Urothelium cell line (cell line): ENCODE measurements at places on chromosomes 13 and 19.

- DNase-seq: no peak
These were observed 7.0 kb upstream of the MAMSTR start for GRCh38 chr19:48726556-48726955.

GRCh38 chr13:100213576-100213975, 124.7 kb downstream of the PCCA start:
- DNase-seq: no peak

DNA sequence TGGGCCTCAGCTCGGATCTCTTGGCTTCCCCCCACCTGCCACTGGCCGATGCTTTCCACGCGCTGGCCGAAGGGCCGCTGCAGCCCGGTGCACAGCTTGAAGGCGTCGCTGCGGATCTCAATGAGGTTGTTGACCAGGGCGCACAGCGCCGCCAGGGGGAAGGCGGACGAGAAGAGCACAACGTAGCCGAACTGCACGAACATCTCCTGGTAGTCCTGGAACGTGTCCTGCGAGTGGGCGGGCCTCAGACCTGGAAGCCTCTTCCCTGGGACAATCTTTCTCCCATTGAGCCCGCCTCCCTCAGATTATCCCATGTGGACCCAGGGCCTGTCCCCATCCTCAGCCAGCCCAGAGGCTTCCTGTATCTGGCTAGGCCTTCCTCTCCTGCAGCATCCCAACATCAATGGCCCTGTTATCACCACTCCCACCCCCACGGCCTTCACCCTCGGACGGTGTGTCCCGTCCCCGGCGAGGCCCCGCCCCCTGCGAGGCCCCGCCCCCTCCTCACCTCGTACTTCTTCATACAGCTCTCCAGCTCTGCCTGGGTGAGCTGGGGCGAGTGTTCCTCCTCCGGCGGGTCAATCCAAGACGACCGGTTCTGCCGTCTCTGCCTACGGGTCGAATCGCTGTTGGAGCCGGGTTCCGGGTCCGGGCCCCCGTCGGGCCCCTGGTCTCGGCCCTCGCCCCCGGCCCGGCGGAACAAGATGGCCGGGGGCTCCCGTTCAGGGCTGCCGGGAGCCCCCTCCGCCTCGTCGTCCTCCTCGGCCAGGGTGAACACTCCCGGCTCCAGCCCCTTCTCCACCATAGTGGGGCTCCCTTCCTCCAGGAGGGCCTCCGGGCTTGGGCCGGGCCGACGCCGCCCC, 6.8 kb downstream of the ANO8 start:
- no peak for DNase-seq

- DNase-seq: no peak
These were observed 112.6 kb downstream of the LIG4 start for GRCh38 chr13:108102771-108103170.

DNA sequence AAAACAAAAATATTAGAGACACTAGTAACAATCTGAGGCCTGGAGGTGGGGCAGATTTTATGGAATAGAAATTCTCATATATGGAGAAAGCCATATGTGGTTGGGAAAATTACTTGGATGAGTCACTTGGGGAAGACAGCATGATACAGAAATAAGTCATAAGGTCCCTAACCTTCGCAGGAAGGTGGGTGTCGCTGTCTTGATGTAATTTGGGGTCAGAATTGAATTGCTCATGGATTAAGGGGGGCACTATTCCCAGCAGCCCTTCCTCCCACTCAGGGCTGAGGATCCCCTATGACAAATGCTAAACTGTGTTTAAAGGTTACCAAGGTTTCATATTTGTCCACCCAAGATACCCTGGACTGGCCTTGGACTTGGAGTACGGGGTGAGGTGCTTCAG, 5.0 kb downstream of the RDH8 start:
- no peak for DNase-seq

DNA sequence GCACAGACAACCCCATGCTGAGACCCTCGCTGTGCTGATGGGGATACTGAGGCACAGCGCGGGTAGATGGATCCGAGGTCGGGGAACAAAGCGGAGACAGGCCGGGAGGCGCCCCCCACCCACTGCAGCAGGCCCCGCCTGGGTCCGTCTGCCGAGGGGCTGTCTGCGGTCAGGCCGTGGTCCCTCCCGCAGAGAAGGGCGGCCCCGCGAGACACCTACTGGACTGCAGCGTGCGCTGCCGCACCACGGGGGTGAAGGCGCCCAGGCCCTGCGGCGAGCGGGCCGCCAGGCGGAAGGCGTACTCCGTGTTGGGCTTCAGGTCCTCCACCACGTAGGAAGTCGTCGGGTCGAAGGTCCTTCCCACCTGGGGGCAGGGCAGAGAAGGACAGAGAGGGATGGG, 101.9 kb downstream of the PTPRS start:
- DNase-seq: no peak

DNA sequence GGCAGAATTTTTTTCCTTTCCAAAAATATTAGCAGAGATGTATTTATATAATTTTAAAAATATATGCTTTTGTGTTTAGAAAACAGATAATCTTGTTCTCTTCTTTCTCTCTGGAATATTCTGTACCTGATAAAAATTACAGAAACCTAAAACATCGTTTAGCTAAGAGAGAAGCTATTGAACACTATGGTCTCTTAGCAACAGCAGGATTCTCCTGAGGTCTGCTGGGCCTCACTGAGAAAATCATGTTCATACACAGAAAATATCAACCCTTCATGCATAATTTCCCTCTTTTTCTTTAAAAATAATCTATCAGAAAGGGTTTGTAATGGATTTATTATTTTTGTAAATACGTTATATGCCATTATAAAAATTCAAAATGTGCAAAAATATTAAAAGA, 242.2 kb downstream of the DCLK1 start:
- no peak for DNase-seq

- DNase-seq: no peak
These were observed 171.8 kb downstream of the STK24 start for GRCh38 chr13:98405107-98405571.

- no peak for DNase-seq
These were observed 67.4 kb upstream of the IL17D start for GRCh38 chr13:20636079-20636478.

GRCh38 chr13:26878438-26878837, 117.9 kb upstream of the GPR12 start:
- DNase-seq: no peak

- DNase-seq: no peak
These were observed 27.8 kb upstream of the F2RL3 start for GRCh38 chr19:16861011-16861410.

DNA sequence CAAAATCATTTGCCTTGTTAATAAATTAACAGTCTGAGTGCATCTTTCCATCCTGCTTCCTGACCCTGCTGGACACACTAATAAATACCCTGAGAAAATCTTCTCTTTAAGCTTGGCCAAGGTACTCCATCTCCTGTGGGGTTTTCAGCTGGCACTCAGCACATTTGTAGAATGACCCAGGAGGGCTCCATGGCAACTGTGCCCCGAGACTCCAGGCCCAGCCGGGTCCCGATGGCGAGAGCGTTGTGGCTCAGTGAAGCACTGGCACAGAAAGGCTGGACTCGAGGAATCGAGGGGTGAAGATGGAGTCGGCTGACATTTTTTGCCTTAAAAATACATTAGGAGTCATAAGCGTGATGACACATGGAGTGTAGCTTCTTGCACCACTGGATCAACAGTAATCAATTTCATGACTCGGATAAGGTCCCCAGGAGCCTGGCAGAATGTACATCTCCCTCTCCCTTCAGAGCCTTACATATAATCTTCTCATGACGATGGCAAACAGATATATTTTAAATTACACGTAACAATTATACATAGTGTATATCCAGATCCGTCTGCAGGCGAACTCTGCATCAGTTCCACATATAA, 85.4 kb downstream of the SLC7A1 start:
- DNase-seq: no peak

- DNase-seq: no peak
These were observed 459.1 kb upstream of the GPC6 start for GRCh38 chr13:92767468-92767867.

DNA sequence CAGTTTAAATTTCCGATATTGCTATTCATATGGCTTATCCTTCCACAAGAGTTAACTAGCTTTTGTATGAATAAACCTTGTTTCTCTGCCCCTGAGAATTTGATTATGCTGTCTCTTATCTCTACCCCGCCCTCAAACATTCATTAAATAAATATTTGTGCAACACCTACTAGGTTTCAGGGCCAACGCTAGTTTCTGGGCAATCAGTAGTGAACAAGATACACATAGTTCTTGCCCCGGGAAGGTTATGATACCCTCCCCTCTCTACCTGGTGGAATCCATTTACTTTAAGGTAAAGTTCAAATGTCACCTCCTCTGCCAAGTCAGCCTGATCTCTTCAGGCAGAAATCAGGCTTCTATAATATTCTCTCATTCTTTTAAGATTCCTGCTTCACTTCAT, 16.6 kb upstream of the USP12 start:
- DNase-seq: no peak

- DNase-seq: no peak
These were observed 3.7 kb upstream of the LYPD3 start for GRCh38 chr19:43469160-43469480.
